Pons (tissue), 1 donor: ENCODE measurements at places on chromosomes 4 and X.

DNA sequence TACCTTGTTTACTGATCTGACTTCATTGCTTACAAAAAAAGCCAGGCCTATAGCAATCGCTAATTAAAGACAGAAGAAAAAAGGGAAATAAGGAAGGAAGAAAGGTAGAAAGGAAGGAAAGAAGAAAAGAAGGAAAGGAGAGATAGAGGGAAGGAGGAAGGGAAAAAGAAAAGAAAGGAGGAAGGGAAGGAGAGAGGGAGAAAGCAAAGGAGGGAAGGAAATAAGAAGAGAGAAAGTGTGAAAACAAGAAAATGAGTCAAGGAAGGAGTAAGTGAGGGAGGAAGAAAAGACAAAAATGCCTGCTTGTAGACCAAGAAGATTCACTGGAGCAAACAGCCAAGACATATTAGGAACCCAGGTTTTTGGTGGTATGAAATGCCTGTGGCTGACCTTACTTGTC is 57.0 kb upstream of the MAGEB16 start:
- no peak for DNase-seq

DNA sequence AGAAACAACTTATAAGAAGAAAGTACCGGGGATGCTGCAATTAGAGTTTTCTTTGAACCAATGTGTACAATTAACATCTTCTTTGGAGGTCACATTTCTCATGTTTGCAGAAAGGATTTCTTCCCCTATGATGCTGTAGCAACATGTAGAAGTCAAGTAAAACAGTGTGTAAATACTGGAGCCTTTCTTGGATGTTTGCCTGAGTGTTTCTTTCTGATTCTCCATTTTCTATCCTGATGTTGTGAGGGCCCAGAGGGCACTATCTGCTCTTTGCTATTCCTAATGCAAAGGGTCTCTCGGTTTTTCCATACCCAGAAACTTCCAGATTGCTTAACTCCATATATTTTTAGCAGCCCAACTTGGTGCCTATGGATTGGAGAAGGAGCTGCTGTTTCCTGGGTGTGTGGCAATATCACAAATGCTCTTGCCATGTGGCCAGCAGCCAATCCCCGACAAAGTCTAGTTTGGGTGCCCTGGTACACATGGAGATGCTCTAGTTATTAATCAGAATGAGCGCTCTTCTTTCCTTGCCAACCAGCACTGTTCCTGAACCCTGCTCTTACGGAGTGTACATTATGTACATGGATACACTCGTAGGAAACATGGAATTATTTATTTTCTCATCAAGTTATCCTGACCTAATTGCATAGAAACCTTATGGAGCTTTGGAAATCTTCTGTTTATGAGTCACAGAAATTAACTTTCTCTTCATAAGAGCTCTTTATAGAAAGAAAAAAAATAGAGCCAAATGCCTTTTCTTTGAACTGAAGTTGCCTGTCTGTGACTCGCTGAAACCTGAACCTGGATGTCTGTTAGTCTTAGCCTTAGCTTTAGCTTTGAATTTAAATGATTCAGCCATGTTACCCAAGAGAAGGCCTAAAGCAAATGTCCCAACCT is 67.0 kb upstream of the GPC4 start:
- no peak for DNase-seq

GRCh38 chr4:174604198-174604597 is 81.9 kb upstream of the HPGD start:
- DNase-seq: no peak

GRCh38 chr4:72418458-72418857 is 150.6 kb downstream of the ADAMTS3 start:
- DNase-seq: peak; percentile 28
